Hematopoietic multipotent progenitor cell (in vitro differentiated cells): ENCODE measurements at places on chromosomes 1 and 21.
A peak's percentile ranks its signal among the peaks of the same experiment; 100 is the strongest.

DNA sequence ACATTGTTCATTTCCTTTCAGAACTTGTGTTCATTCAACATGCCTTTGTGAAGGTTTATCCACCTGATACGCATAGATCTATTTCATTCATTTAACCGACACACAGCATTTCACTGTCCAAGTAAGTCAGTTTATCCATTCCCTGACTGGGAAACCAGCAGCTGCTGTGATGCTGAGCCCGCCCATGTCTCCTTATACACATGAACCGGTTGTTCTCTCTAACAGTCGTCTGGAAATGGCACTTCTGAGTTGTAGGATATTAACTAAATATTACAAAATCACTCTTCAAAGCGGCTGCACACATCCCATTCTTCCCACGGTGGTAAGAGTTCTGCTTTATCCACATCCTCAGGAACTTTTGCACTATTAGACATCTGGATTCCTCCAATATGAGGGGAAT lies 71.1 kb downstream of the NPHP4 start:
- DNase-seq, result no peak

GRCh38 chr1:89453123-89453972 lies 71.3 kb upstream of the LRRC8B start:
- DNase-seq, result no peak

- peak; percentile 45 for DNase-seq
Measured at GRCh38 chr1:6028042-6028850, 17.4 kb upstream of the KCNAB2 start.

- no peak for DNase-seq
Measured at GRCh38 chr1:179251675-179252074, 22.2 kb upstream of the ABL2 start.

- DNase-seq, result no peak
Measured at GRCh38 chr1:230285351-230285750, 140.8 kb downstream of the PGBD5 start.

DNA sequence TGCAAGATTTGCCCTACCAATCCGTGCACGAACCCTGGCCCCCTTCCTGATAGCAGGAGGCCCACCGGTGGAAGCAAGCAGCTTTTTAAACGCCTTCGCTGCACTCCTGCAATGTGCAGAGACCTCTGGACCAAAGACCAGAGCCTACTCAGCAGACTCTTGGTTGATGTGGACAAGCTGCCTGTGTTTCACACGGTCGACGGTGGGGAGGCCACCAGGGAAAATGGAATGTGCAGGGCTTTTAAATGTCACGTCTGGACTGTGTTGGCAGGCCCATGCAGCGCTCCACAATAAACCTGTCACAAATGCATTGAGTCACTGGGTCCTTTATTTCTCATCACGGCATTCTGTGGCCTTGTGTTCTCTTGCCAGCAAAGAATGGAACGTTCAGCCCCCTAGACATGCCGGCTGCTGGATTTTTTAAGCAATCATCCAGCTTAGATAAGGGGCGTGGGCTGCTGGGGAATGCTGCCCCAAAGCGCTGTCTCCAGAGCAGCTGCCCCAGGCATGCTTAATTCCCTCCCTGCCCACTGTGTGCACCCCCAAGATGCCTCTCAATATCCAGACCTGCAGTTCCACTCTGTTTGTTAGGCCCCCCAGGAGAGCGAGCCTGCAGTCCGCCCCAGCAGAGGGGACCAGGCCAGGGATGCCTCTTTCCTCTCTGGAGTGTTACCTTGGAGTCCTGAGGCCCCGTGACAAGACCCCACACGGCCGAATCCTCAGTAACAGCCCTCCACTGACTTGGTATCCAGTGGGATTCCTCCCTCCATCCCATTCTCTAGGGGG lies 71.3 kb downstream of the ATP5PO start:
- DNase-seq, result no peak

DNA sequence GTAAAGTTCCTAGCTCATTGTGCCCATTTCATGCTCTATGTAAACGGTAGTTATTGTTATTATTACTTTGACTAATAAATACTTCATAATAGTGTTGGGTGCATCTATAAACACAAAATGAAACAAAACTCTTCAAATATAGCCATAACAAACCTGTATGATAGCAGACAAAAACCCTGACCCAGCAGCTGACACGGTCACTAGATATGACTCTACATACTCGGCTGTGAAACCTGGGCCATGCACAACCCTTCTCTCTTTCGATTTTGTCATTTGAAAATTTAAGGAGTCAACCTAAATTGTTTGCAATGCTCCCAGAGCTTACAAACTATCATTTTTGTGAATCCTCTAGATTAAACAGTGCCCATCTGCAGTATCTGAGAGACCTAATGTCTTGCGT lies 8.0 kb upstream of the RGS13 start:
- DNase-seq, result no peak

- DNase-seq, result no peak
Measured at GRCh38 chr1:233667741-233668140, 53.8 kb downstream of the KCNK1 start.

DNA sequence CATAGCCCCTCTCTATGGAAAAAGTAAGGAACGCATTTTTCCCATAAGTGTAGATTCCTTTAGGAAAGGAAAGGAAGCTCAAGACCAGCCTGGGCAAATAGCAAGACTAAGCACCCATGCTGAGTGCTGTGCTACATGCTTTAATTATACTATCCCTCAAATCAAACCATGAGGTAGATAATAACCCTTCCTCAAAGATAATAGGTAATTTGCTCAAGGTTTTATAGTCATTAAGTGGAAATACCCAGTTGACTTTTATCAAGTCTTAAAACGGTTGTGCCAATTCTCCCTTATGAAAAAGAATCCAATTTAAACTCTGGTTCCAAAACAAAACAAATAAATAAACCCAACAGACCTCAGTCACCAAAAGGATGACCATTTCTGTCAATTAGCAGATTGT lies 3.4 kb downstream of the KIAA0319L start:
- DNase-seq, result no peak

DNA sequence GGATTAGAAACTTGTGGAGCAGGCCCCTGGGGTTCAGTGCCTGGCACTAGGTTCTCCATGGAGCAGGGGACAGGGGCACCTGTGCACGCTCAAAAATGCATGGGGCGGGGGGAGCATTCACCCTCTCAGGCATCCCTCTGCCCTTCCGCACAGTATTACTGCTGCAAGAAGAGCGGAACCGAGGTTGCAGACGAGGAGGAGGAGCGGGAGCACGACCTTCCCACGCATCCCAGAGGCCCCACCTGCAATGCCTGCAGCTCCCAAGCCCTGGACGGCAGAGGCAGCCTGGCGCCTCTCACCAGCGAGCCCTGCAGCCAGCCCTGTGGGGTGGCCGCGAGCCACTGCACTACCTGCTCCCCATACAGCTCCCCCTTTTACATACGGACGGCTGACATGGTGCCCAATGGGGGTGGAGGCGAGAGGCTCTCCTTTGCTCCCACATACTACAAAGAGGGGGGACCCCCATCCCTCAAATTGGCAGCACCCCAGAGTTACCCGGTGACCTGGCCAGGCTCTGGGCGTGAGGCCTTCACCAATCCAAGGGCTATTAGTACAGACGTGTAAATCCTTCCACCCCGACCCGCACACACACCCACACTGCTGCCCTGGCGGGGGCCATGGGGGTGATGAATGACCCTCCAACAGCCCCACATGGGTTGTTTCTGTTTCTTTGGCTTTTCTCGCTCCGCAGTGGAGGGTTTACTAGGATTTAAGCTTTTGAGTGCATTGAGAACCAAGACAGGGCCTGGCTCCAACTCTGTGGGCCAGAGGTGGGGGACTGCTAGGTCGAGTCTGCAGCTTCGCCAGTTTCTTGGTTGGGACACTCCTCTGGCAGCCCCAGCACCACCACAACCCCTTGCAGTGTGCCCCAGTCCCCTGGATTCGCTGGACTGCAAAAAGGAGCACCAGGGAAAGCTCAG lies 63.7 kb downstream of the TOR1AIP2 start:
- DNase-seq, result no peak

GRCh38 chr1:1827089-1827848 lies 49.0 kb upstream of the NADK start:
- no peak for DNase-seq

DNA sequence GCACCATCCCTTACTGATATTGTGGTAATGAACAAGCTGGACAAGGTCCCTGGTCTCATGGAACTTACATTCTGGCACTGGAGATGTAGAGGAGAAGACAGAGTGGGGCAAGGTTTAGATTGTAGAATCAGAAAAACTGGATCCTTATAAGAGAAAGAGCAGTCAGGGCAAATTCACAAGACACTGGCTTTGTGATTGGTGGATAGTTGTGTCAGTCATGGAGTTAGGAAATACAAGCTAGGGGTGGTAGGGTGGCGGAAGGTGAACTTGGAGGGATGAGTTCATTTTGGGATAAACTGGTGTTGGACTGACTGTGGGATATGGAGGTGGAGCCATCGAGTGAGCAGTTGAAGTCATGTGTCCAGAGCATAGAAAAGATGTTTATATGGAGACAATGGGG lies 3.7 kb upstream of the TLR5 start:
- DNase-seq, result no peak

- no peak for DNase-seq
Measured at GRCh38 chr1:113255720-113256347, 134.5 kb upstream of the MAGI3 start.

DNA sequence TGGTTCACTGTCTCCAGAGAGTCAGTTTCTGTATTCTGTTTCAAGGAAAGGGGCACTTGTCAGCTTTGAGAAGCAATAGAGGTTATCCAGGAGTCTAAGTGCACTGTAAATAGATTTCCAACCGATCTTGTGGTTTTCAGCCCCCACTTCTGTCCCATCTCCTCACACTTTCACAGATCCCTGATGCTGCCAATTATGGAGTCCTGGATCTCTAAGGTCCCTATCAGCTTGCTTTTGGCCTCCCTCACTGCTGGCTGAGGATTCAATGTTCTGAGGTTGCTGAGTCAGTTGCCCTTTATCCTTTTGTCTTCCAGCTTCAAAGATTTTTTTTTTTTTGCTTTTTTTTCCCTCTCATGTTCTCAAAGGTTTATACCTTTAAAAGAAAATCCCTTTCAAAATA lies 98.4 kb downstream of the DIRAS3 start:
- no peak for DNase-seq

DNA sequence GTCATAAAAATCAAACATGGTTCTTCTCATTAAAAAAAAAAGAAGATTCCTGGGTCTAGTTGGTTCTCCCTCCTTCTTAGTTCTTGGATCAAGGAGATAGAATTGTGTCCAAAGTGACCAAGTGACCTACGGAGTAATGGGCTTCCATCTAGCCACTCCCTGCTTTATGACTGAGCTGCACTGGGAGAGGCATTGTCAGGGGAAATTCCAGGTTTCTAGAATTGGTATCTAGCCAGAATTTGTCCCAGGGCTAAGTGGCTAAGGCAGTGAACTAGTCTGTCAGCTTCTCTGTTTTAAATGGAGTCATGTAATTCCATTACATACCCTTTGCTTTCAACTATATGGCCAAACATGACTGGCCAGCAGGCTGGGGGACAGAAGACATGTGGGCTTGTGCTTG lies 40.1 kb upstream of the ERG start:
- DNase-seq, result no peak

- no peak for DNase-seq
Measured at GRCh38 chr1:3053986-3054385, 15.0 kb upstream of the PRDM16 start.

DNA sequence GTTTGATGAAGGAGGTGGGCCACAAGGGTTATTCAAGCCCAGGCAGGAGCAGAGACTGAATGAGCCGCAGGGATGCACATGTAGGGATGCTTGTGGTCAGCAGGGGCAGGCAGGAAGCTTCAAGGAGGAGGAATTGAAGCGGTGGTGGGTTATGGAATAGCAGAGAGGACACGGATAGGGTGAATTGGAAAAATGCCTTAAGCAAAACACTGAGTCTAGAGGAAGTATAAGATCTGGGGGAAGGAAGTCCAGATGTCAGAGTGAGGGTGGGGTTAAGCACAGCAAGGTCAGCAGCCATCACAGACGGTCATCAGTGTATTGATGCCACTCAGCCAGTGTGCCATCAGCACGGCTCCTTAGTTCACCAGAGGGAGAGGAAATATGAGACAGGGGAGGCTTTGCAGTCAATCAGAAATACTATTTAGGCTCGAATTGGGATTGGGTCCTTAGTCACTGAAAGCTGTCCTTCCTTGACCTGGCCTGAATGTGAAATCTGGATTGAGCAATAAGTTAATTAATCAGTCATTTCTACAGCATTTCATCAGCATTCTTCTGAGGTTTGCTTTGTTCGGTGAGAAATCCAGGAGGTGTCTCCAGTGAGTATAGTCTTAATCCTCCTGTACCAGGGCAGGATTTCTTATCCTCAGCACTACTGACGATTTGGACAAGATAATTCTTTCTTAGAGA lies 6.0 kb upstream of the LCE1F start:
- no peak for DNase-seq

- DNase-seq, result no peak
Measured at GRCh38 chr1:44970317-44970716, 16.1 kb downstream of the EIF2B3 start.

DNA sequence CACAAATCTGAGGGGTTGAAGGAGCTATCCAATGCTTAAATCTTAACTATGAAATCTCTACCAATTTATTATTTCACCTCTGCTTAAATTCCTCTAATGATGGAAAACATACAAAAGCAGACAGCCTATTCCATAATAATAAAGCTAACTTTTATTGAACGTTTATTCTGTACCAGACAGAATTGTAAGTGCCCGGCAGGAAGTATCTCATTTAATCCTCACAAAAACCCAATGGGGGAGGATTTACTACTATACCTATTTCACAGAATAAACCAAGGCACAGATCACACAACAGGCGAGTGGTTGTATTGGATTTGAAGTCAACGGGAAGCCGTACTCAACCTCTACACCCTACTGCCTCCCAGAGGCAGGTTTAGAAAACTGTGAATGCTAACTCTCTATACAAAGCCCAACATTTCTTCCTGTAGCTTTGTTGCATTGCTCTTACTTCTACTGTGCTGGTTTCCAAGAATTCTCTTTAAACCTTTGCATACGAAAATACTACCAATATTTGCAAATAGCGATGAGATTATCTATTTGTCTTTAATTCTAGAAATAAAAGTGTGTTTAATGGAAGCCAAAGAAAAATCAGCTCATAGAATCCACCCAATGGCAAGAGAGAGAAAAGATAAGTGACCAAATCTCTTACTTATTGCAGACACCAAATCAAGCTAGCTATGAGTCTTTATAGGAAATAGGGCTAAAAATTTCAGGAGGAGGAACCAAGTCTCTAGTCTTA lies 33.5 kb upstream of the C1orf53 start:
- DNase-seq, result peak; percentile 33

GRCh38 chr1:33014464-33015163 lies 22.1 kb downstream of the AK2 start:
- DNase-seq, result no peak
